Activated CD4-positive, alpha-beta memory T cell treated with anti-CD3 and anti-CD28 coated beads, Interleukin-2, amount 10 ng/mL, durations not matched to agents 7 days and 5 days (primary cell): ENCODE measurements at places on chromosomes 7 and 10. TPM values are rescaled to one million over a fixed set of nuclear protein-coding genes. Genes with fewer than 3 reads are reported as not detected.

NUTM2E gene
- 0.18 TPM for total RNA-seq

DOCK4 gene
- total RNA-seq = 0.35 TPM

CPED1 gene
- total RNA-seq = not detected

CYP2W1 gene
- total RNA-seq = not detected

CPA4 gene
- total RNA-seq = not detected

CYP26C1 gene
- total RNA-seq = not detected

LIPJ gene
- total RNA-seq = not detected

COG5 gene
- 40.1 TPM for total RNA-seq

NUDT13 gene
- total RNA-seq = 1.5 TPM

C10orf67 gene
- not detected for total RNA-seq

SDK1 gene
- total RNA-seq = 0.05 TPM
